ENCODE measurements at places on chromosomes 5 and 9. TPM values are rescaled to one million over a fixed set of nuclear protein-coding genes. Genes with fewer than 3 reads are reported as not detected.

The TNFSF15 gene
- total RNA-seq, result 0.22 TPM

- H3K4me3 ChIP-seq, result no peak overlapping the region
- no peak overlapping the region for H3K27ac ChIP-seq
- no peaks in the 10 kb centered on the region for H3K36me3 ChIP-seq
- peaks cover 3% of the 10 kb centered on the region for H3K4me1 ChIP-seq
Measured at GRCh38 chr5:95086927-95087815, 197.7 kb downstream of the MCTP1 start.

DNA sequence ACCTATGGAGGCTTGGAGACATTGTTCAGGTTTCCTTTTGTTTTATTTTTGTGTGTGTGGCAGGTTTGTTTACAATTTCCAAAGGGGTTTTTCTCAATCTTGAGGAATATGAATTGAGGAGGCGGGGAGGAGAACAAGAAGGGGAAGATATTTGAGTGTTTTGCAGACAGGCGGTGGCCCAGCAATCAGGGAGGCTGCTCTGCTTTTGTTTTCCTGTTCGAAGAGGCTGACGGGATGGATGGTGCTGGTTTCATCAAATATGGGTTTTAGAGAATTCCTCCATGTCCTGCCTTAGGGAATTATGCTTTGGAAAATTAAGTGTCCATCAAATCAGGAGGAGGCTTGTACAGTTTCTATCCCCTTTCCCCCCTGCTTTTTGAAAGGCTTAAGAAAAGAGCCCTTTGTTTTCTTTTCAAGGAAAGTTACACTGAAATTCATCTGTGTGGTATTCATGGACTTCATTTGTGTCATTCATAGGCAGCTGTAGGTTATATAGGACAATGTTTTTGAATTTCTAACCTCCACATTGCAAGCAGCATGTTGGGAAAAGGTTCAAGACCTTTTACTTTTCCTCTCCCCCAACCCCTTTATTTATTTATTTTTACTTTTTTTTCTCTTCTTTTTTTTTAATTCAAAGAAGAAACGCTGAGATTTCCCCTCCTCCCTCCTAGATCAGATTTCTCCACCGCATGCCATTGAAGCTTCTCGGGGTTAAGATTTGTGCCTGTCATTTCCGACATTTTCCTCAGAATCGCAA, 107.4 kb downstream of the ZNF462 start:
- no peak for DNase-seq
- no peaks in the 10 kb centered on the region for H3K36me3 ChIP-seq
- no peak overlapping the region for H3K27ac ChIP-seq
- H3K4me1 ChIP-seq, result no peaks in the 10 kb centered on the region
- H3K4me3 ChIP-seq, result no peak overlapping the region

DNA sequence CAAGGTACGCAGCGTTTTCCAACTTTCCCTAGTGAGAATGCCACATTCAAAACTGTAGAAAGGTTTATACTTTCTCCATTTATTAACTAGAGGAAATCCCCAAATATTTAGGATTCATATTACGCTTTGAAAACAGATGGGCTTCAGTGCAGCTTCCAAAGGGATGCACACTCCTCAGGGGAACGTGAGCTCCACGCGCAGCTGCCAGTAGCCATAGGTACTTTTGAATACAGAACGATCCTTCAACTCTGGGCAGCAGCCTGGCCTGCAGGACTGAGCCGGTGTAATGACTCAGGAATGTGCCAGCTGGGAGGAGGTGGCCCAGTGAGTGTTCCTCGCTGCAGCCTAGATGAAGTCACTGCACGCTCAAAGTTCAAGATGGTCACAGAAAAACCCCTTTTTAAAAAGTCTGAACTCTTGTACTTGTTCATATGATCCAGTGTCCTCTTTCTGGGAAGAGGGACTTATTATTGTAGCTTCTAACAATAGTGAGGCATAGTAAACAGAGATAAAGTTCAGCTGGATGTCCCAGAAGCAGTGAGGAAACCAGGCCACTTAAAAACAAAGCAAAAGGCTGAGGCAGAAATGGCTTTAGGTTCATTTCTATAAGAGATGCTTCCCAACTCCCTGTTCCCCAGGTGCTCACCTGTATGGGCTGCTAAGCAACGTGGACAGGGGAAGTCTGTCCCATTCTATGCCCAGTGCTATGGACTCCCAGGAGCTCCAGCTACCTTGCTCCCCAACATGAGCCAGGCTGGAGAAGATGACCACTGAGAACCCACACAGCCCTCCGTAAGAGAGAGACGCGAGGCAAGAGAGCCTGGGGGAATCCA, 130.0 kb downstream of the LHFPL2 start:
- no peak for DNase-seq
- no peaks in the 10 kb centered on the region for H3K27me3 ChIP-seq
- no peaks in the 10 kb centered on the region for H3K4me1 ChIP-seq
- peaks cover 16% of the 10 kb centered on the region for H3K36me3 ChIP-seq

The ERCC8 gene
- total RNA-seq, result 10.7 TPM

The FUT7 gene
- 3.9 TPM for total RNA-seq

- H3K4me3 ChIP-seq, result no peak overlapping the region
- no peak for DNase-seq
- no peaks in the 10 kb centered on the region for H3K27me3 ChIP-seq
- H3K36me3 ChIP-seq, result no peaks in the 10 kb centered on the region
- no peak overlapping the region for H3K27ac ChIP-seq
Measured at GRCh38 chr9:12790001-12790400, 15.2 kb downstream of the LURAP1L start.

DNA sequence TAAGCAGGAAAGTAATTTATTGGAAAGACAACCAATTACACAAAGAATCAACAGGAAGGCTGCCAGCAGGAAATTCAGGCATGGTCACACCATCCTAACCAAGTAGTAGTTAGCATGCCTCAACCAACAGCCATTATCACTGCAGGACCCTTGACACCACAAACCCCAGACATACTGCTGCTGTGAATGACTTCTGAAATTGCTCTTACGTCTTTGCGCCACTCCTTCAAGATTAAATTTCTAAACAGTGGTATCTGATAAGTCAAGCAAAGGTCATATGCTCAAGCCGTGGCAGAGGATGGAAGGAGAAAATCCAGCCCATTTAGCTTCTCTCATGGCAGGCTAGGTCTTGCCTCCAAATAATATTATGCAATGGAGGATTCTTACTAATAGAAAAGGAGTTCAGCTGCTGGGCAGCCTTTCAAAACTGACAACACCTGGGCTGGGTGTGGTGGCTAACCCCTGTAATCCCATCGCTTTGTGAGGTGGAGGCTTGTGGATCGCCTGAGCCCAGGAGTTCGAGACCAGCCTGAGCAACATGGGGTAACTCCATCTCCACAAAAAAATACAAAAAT, 5.0 kb upstream of the PTGER4 start:
- H3K4me1 ChIP-seq, result peaks cover 30% of the 10 kb centered on the region
- no peaks in the 10 kb centered on the region for H3K27me3 ChIP-seq
- no peak overlapping the region for H3K4me3 ChIP-seq

DNA sequence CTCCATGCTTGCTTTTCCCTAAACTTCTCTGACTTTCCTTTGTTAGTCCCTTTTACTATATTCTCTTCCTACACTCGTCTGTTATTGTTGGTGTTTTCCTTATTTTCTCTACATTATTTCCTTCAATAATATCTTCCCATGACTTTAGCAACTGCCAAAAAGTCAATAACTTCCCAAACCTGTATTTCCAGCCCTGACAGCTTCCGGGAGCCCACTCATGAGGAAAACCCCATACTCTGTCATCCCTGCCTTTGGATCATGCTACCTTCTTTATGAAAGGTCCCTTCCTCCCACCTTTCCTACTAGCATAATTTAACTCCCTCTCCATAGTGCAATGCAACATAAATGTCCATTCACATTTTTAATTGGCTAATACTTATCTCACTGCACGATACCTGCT, 144.0 kb upstream of the CDH6 start:
- H3K27ac ChIP-seq, result no peak overlapping the region
- no peaks in the 10 kb centered on the region for H3K27me3 ChIP-seq
- no peaks in the 10 kb centered on the region for H3K4me1 ChIP-seq

- no peak for DNase-seq
- no peaks in the 10 kb centered on the region for H3K27me3 ChIP-seq
- H3K36me3 ChIP-seq, result no peaks in the 10 kb centered on the region
- no peaks in the 10 kb centered on the region for H3K4me1 ChIP-seq
Measured at GRCh38 chr9:11928871-11929321, 764.3 kb upstream of the TYRP1 start.

The PTGER4 gene
- total RNA-seq, result 66.3 TPM

DNA sequence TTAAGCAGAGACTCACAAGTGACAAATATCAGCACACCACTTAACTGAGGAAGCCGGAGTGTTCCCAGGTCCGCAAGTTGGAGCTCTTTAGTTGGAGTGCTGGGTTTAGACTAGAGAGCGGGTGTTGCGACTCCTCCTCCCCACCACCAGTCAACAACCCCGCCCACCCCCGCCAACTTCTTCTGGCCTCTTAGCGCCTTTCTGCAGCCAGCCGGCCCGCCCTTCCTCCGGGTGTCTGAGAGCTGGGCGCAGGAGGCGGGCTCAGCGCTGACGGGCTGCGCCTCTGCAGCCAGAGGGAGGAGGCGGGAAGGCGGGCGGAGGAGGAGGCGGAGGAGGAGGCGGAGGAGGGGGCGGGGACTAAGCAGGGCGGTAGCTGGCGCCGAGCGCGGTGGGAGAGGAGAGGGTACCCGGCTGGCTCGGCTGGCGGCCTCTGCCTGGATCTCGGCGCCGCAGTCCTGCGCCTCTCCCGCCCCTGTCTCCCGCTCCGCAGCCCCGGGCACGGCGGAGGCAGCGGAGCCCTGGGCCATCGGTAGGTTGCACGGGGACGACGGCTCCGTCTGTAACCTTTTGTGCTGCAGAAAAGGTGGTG, at the start of gene MACIR:
TSS of gene MACIR (plus strand) at position 396 of the 589 bp plus-strand sequence. CDS start 17,157 bp downstream, outside the sequence.
- peaks cover 19% of the 10 kb centered on the region for H3K4me1 ChIP-seq
- peak; percentile 84 for DNase-seq
- H3K36me3 ChIP-seq, result peaks cover 4% of the 10 kb centered on the region
- peak within 1 kb of the TSS; percentile 84 for H3K27ac ChIP-seq
- H3K27me3 ChIP-seq, result peaks cover 2% of the 10 kb centered on the region
- H3K4me3 ChIP-seq, result peak within 1 kb of the TSS; percentile 88
